ENCODE measurements at places on chromosomes 4 and X.

GRCh38 chr4:132614682-132615081 is 534.4 kb upstream of the PCDH10 start:
- no peak for DNase-seq

DNA sequence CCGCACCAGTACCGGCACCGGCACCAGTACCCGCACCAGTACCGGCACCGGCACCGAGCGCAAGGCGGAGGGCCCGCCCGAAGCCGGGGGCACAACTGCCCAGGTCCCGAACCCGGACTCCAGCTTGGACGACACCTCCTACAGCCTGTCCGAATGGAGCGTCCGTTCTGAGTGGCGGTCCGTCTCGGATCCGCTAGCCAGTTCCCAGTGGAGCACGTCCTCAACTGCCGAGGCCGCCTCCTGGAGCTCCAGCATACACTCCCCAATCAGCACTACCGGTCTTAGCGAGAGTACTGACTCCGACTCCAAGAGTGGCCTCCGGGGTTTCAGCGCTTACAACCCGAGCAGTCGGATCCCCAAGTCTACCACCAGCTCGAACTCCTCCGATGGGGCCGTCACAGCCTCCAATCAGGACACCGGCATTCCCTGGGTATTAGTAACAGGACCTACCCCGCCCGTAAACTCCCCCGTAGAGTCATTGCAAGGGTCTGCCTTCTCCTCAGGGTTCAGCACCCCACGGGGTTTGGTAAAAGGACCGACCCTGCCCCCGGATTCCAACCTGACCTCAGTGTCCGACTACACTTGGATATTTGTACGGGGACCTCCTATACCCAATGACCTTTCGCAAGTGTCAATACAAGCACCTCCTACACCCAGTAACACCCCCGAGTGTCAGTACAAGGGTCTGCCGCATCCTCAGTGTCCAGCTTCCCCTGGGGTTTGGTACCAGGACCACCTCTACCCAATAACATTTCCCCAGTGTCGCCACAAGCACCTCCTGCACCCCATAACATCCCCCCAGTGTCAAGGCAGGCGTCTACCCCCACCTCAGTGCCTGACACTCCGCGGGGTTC is 721 bp upstream of the MAOA start:
- DNase-seq: no peak

DNA sequence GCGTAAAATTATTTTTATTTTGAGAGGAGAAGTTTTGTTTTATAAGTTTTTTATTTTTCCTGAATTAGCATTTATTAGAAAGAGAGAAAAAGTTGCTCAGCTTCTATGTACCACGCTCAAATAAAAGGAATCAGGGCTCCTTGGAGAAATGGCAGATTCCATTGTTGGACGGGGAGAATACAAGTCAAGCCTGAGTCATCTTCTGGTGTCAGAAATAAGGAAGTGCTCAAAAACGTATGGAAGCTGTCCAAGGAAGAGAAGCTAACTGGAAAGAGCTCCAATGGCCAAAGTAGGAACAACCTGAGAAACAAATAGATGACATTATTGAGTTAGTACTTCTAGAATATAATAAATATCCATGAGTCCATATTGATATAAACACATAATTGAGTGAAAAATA is 89.3 kb upstream of the NEIL3 start:
- DNase-seq: no peak

DNA sequence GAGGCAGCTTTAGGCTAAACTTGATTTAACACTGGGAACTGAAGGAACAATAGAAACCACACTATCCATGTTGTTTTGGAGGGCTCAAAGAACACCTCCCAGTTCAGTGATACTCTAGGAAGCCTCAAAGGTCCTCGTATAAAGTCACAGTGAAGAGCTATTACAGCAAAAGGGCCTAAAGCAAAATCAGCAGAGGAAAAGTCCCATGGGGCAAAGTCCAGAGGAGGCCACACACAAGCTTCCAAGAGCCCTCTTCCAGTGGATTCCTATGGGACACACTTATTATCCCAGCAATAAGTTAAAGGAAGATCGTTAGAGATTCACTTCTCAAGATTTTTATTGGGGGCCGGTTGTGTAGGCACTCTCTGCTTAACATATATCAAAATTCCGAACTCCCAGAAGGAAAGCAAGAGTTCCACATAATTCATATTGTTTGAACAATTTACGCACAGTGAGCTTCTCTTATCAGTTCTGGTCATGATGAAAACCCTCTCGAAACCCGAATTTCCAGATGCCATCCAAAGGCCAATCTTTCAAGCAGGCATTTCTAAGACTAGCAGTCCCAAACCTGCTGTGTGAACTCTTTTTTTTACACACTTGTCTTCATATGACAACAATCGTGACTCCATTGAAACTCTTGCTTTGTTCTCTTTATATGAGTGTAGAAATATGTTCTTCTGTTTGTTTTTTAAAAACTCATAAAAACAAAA is 53.7 kb downstream of the ANXA5 start:
- no peak for DNase-seq

DNA sequence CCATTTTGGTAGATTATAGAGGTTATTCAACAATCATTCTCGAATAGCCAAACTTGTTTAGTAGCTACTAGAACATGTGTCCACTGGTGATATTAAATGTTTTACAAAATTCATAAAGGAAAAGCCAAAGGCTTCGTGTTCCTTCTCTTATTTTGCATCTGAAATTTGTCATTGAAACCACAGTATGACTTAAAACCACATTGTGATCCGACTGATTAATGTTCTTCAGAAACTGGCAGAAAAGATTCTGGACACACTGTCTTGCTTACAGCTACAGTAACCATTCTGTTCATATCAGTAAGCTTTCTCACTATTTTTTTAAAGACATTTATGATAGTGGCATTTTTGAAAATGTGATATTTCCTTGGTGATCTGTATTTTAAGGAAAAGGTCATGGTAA is 2.6 kb upstream of the SMARCA1 start:
- no peak for DNase-seq

GRCh38 chr4:47213971-47214370 is 182.6 kb downstream of the GABRB1 start:
- no peak for DNase-seq

Data from stimulated activated CD4-positive, alpha-beta T cell treated with anti-CD3 and anti-CD28 coated beads, Interleukin-1b, Interleukin-23, amount 100 ng/mL, for 1 hour (primary cell).